Activated naive CD8-positive, alpha-beta T cell treated with anti-CD3 and anti-CD28 coated beads, Interleukin-2, amount 10 ng/mL, durations not matched to agents 7 days and 5 days (primary cell): ENCODE measurements at places on chromosomes 4 and X.

- no peaks in the 10 kb centered on the region for H3K36me3 ChIP-seq
- no peak overlapping the region for H3K27ac ChIP-seq
- H3K27me3 ChIP-seq: peaks cover 36% of the 10 kb centered on the region
- peak overlapping the region; percentile 32 for H3K4me3 ChIP-seq
- peaks cover 5% of the 10 kb centered on the region for H3K4me1 ChIP-seq
- no peak for DNase-seq
These were observed 557 bp upstream of the KDR start for GRCh38 chr4:55125763-55126541.

- no peak overlapping the region for H3K4me3 ChIP-seq
- H3K27me3 ChIP-seq: peaks cover 2% of the 10 kb centered on the region
- H3K36me3 ChIP-seq: no peaks in the 10 kb centered on the region
- H3K27ac ChIP-seq: no peak overlapping the region
- no peaks in the 10 kb centered on the region for H3K4me1 ChIP-seq
- no peak for DNase-seq
These were observed 71.3 kb downstream of the PAK3 start for GRCh38 chrX:111167334-111167733.

DNA sequence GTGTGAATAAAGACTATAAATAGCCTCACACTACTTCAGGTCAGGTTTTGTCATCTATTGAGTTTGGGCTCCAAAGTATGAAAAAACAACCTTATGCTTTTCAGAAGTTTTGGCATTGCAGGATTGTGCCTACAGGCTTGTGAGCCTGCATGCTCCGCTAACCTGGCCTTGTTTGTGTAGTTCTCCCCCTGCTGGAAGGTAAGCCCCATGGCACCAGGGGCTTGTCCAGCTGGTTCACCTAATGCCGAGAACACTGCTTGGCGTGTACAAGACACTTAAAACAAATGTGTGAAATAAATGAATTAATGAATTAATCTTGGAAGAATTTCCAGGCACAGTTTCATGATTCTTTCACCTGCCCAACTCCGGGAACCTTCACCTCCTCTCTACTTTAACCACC is 1.8 kb upstream of the HSD17B10 start:
- H3K4me3 ChIP-seq: no peak overlapping the region
- H3K36me3 ChIP-seq: no peaks in the 10 kb centered on the region
- DNase-seq: peak; percentile 39
- peaks cover 19% of the 10 kb centered on the region for H3K4me1 ChIP-seq
- H3K27me3 ChIP-seq: no peaks in the 10 kb centered on the region

GRCh38 chr4:61924131-61924530 is 724.0 kb downstream of the ADGRL3 start:
- H3K27ac ChIP-seq: no peak overlapping the region
- DNase-seq: no peak
- H3K4me1 ChIP-seq: no peaks in the 10 kb centered on the region
- H3K36me3 ChIP-seq: no peaks in the 10 kb centered on the region
- no peaks in the 10 kb centered on the region for H3K27me3 ChIP-seq

DNA sequence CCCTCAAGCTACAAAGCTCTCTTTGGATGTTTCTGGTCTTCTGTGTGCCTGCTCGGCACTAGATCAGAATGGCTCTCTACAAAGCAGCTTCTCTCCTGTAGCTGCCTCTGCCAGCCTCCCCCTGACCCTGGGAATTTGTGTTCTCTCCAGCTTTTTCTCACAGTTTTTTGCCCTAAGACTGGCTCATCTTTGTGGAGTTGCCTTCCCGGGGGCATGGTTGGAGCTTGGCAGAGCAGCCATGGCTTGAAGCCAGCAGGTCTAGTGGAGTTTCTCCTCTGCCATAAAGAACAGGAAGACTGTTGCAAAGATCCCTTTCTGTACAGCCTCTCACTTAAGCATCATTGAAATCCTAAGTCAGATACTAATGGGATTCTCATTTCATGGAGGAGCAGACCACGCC is 163.3 kb upstream of the MAMLD1 start:
- H3K4me1 ChIP-seq: peaks cover 6% of the 10 kb centered on the region
- no peak for DNase-seq
- H3K27me3 ChIP-seq: no peaks in the 10 kb centered on the region
- no peak overlapping the region for H3K4me3 ChIP-seq
- H3K27ac ChIP-seq: peak overlapping the region; percentile 30

DNA sequence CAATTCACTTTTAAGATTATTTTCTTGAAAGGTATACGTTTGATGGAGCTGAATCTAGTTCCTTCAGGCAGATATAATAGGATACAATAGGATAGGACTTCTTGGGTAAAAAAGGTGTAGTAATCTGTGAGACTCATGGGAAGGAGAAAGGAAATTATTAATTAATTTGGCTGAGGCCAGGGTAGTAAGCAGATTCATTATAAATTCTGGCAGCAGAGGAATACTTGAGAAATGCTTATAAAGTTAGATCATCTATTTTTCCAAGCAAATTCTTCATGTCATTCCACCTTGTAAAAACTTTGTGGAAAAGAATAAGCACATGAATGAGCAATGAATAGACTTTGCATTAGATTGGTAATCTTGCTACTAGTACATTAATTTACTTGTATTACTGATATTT is 46.9 kb downstream of the GYPE start:
- no peaks in the 10 kb centered on the region for H3K36me3 ChIP-seq
- no peak overlapping the region for H3K4me3 ChIP-seq
- no peak overlapping the region for H3K27ac ChIP-seq

DNA sequence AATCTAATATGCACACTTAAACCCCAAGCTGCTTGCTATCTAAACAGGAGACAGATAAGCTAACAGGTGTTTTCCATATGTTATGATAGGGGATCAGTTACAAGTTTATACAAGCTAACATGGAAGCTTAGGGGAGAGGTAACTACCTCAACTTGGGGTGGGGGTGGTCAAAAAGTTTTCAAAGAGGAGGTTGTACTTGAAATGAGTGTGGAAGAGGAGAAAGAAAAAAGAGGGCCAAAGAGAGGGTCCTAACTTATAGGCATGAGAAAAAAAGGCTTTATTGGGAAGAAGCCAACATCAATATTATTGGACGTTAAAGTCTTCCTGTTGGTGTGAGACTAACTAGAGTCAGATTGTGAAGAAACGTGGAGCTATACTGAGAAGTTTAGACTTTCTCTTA is 205.9 kb downstream of the NDST4 start:
- no peaks in the 10 kb centered on the region for H3K4me1 ChIP-seq
- no peak for DNase-seq
- H3K36me3 ChIP-seq: no peaks in the 10 kb centered on the region

- H3K4me3 ChIP-seq: no peak overlapping the region
- H3K36me3 ChIP-seq: no peaks in the 10 kb centered on the region
- no peak overlapping the region for H3K27ac ChIP-seq
- H3K27me3 ChIP-seq: peaks cover 37% of the 10 kb centered on the region
- no peaks in the 10 kb centered on the region for H3K4me1 ChIP-seq
These were observed 8.0 kb downstream of the IGFBP7 start for GRCh38 chr4:57102050-57102624.

GRCh38 chrX:44817029-44817428 is 26.8 kb upstream of the DUSP21 start:
- H3K27ac ChIP-seq: no peak overlapping the region
- H3K4me1 ChIP-seq: no peaks in the 10 kb centered on the region
- peaks cover under 1% of the 10 kb centered on the region for H3K36me3 ChIP-seq

GRCh38 chr4:185227713-185228278 is 18.4 kb downstream of the SNX25 start:
- no peak for DNase-seq
- no peak overlapping the region for H3K4me3 ChIP-seq
- peaks cover 1% of the 10 kb centered on the region for H3K36me3 ChIP-seq
- no peaks in the 10 kb centered on the region for H3K4me1 ChIP-seq
- no peak overlapping the region for H3K27ac ChIP-seq

- no peak for DNase-seq
- no peaks in the 10 kb centered on the region for H3K36me3 ChIP-seq
- peak overlapping the region; percentile 98 for H3K27ac ChIP-seq
- peaks cover 44% of the 10 kb centered on the region for H3K4me1 ChIP-seq
- H3K27me3 ChIP-seq: no peaks in the 10 kb centered on the region
These were observed 6.1 kb downstream of the XPNPEP2 start for GRCh38 chrX:129744861-129745321.

DNA sequence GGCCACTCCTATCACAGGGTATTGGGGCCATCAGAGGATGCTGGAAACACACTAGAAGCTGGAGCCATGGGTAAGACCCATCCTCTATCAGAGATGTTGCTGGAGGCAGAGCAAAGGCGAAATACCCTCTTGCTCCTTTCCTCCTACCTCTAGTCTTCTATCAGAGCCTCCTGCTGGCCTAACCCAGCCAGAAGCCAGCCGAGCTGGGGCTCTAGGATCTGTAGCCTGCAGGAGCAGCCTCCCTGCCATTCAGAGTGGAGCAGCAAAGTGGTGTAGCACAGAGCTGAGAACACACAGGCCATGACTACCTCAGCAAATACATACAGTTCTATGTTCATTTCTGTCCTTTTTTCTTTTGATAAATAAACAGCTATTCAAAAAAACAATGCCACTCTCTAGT is 35.7 kb downstream of the GATB start:
- H3K27me3 ChIP-seq: no peaks in the 10 kb centered on the region
- no peak for DNase-seq
- no peak overlapping the region for H3K4me3 ChIP-seq
- H3K36me3 ChIP-seq: peaks cover 5% of the 10 kb centered on the region
- H3K27ac ChIP-seq: no peak overlapping the region
- H3K4me1 ChIP-seq: peaks cover 9% of the 10 kb centered on the region

GRCh38 chr4:11894221-11894620 is 465.5 kb upstream of the HS3ST1 start:
- H3K27ac ChIP-seq: no peak overlapping the region
- no peaks in the 10 kb centered on the region for H3K4me1 ChIP-seq

GRCh38 chr4:8353158-8353669 is 83.7 kb downstream of the HTRA3 start:
- H3K27ac ChIP-seq: no peak overlapping the region
- H3K27me3 ChIP-seq: peaks cover 2% of the 10 kb centered on the region
- DNase-seq: peak; percentile 5
- H3K4me3 ChIP-seq: no peak overlapping the region
- H3K4me1 ChIP-seq: no peaks in the 10 kb centered on the region
- no peaks in the 10 kb centered on the region for H3K36me3 ChIP-seq

DNA sequence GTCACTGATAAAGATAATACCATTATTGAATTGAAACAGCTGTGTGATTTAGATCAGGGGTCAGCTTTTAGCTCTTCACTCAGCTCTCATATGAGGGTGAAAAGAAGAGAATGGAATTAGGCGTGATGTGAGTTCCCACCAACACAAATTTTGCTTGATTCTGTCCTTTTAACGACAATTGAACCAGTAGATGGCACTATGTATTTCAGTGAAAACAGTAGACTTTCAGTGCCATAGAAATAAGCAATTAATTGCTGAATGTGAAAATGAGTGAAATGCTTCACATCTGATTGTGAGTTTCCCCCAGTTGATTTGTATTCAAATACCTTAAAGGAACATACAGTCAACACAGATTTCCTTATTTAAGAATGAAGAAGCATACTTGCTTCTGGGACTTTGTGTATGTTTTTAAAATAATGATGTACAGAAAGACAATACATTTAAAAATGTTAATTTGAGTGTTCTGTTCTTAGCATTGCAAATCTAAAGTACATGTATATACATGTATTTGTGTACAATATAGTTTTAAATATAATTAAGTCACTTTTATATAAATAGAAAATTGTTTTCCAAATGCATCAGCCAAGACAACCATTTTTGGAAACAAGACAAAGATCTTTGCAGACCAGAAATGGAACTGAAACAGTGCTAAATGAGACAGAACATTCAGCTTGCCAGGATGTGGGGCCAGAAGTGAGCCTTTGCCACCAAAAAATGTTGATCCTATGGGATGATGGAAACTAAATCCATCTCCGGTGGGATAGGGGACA is 178.8 kb downstream of the SNCA start:
- no peaks in the 10 kb centered on the region for H3K4me1 ChIP-seq
- no peak overlapping the region for H3K4me3 ChIP-seq
- no peak overlapping the region for H3K27ac ChIP-seq
- H3K27me3 ChIP-seq: peaks cover 23% of the 10 kb centered on the region
- H3K36me3 ChIP-seq: no peaks in the 10 kb centered on the region
- no peak for DNase-seq

DNA sequence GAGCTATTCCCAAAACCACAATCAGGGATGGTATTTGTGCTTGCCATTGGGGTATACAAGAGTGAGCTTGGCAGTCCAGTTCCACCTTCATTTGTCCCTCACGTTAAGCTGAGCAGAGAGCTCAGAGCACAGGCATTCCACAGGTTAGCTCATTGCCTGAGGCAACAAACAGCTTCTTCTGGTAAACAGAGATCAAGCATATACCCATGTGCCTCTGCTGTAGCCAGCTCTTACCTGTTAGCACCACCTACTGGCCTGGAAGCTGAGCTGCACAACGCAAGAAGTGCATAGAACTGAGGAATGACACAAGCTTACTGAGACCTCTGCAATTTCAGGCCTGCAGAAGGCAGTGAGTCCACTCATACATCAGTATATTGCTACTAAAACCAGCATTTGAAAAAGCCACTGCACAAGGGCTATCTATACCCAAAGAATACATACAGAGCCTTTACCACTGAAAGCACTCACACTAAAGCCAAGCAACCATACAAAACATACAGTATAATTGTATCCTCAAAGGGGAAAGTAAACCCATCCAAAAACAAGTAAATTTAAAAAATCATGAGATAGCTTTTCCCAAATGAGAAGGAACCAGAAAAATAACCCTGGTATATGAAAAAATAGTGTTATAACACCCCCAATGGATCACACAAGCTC is 258.3 kb upstream of the GABRA2 start:
- no peak overlapping the region for H3K27ac ChIP-seq
- H3K4me1 ChIP-seq: no peaks in the 10 kb centered on the region
- H3K27me3 ChIP-seq: no peaks in the 10 kb centered on the region
- H3K36me3 ChIP-seq: no peaks in the 10 kb centered on the region
- no peak overlapping the region for H3K4me3 ChIP-seq
- DNase-seq: no peak

GRCh38 chrX:69309074-69309792 is 144.0 kb upstream of the PJA1 start:
- no peaks in the 10 kb centered on the region for H3K4me1 ChIP-seq
- H3K27ac ChIP-seq: no peak overlapping the region
- H3K36me3 ChIP-seq: no peaks in the 10 kb centered on the region
- H3K4me3 ChIP-seq: no peak overlapping the region

GRCh38 chr4:145481164-145481941 is at the start of gene SMAD1:
SMAD1 (plus strand) TSS chr4:145481853; CDS start chr4:145514614, 32,761 bp downstream.
- peaks cover 5% of the 10 kb centered on the region for H3K4me1 ChIP-seq
- peak within 1 kb of the TSS; percentile 81 for H3K4me3 ChIP-seq
- peaks cover 34% of the 10 kb centered on the region for H3K27me3 ChIP-seq
- H3K27ac ChIP-seq: peak within 1 kb of the TSS; percentile 18
- H3K36me3 ChIP-seq: peaks cover 2% of the 10 kb centered on the region
- peak; percentile 47 for DNase-seq

- no peaks in the 10 kb centered on the region for H3K4me1 ChIP-seq
- no peak for DNase-seq
- H3K36me3 ChIP-seq: no peaks in the 10 kb centered on the region
- no peak overlapping the region for H3K27ac ChIP-seq
- H3K4me3 ChIP-seq: no peak overlapping the region
These were observed 277.0 kb upstream of the EDA2R start for GRCh38 chrX:66915893-66916292.

GRCh38 chr4:43680421-43680820 is 768.2 kb downstream of the KCTD8 start:
- no peak for DNase-seq
- no peaks in the 10 kb centered on the region for H3K27me3 ChIP-seq
- no peaks in the 10 kb centered on the region for H3K4me1 ChIP-seq
- H3K4me3 ChIP-seq: no peak overlapping the region
- no peak overlapping the region for H3K27ac ChIP-seq

- H3K27me3 ChIP-seq: no peaks in the 10 kb centered on the region
- no peaks in the 10 kb centered on the region for H3K36me3 ChIP-seq
- no peak overlapping the region for H3K27ac ChIP-seq
- no peak overlapping the region for H3K4me3 ChIP-seq
- no peaks in the 10 kb centered on the region for H3K4me1 ChIP-seq
These were observed 153.6 kb upstream of the INTU start for GRCh38 chr4:127479031-127479622.
